ENCODE measurements at places on chromosomes 12 and 14.

DNA sequence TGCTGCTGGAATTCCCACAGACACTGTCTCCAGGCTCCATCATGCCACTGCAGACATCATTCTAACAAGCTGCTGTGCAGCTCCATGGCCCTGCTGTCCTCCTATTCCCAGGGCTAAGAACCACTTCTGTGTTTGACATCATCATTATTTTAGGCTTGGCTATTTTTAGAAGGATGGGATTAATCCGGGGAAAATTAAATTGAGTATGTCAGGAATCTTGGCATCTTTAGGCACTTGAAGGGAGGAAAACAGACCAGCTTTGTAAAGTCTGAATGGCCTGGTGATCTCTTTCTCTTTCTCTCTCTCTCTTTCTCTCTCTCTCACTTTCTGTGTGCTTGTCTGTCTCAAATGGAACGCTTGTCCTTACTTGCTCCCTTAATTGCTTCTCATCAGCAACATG, 568.3 kb upstream of the FLRT2 start:
- DNase-seq = no peak

DNA sequence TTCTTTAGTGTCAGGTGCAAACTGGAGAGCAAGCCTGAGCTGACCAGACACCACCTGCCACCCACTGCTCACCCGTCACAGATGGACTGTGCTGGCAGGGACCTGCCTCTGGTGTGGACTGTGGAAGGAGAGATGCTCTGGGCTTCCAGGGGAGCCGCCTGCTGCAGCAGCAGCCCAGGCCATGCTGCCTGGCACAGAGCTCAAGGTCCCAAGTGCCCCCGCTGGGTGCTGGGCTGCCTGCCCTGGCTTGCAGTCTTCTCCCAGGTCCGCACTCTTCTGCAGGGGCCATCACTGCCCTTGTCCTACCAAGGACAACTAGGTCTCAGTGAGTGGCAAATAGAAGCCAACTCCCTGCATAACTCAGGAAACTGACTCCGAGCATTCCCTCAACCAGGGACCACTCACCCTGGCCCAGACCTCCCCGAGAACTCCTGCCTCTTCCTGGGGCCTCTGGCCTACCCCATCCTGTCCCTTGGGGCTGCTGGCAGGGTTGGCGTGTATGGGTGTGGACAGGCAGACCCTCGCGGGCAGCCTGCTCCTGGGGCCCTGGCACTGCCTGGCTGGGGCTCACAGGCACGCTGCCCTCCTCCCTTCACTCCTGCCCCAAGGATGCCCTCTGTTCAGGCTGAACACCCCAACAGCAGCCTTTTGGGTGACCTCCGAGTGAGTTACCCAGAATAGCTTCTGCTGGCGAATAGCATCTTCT, 9.3 kb downstream of the AMN start:
- no peak for DNase-seq

- no peak for DNase-seq
Measured at GRCh38 chr12:98939350-98939749, 294.3 kb downstream of the APAF1 start.

GRCh38 chr12:132083614-132083940, 60.5 kb downstream of the DDX51 start:
- DNase-seq = no peak

Measured in CD4-positive, alpha-beta T cell treated with Interleukin-2 at 100 ng/mL for 4 hours (primary cell).